ENCODE measurements at places on chromosomes 2 and 18.

GRCh38 chr2:37993143-37993542, 68.1 kb downstream of the RMDN2 start:
- DNase-seq = no peak

GRCh38 chr2:144830543-144830942, 310.6 kb upstream of the ZEB2 start:
- DNase-seq = no peak

DNA sequence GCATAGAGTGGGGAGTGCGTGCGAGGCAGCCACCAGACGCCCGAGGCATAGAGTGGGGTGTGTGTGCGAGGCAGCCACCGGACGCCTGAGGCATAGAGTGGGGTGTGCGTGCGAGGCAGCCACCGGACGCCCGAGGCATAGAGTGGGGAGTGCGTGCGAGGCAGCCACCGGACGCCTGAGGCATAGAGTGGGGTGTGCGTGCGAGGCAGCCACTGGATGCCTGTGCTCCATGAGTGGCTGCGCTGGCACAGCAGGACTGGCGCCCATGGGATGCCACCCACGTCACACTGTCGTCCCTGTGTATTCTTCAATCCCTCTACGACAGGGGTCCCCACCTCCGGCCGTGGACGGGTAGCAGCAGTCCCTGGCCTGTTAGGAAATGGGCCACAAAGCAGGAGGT, 221.9 kb downstream of the HDAC4 start:
- no peak for DNase-seq

DNA sequence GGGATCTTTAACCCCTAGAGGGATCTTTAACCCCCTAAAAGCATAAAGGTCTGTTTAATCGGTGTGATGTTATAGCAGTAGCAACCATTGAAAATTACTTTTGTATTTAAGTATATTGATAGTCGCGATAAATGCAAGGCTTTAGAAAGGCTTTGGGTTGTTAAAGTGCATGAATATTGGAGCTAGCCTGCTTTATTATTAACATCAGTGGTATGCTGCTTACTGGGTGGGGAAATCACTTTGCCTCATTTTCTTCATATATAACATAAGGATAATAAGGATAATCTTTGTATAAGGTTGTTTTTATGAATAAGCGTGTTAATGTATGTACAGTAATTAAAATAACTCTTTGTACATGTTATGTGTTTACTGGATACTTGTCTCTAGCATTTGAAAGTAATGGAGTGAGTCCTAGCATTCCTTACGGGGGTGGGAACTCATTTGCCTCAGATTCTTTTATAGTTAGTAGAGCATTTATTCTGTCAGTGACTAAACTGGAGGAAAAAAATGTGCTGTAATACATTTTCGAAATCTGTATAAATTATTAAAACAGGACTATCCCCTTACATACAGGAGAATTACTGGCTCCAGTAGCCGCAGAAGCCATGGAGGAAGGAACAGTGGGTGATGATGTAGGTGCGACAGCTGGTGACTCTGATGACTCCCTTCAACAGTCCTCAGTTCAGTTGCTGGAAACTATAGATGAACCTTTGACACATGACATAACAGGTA, 122.2 kb downstream of the BIRC6 start:
- no peak for DNase-seq

All from brain (organoid and tissue), 16 donors.